GM23248 (cell line): ENCODE measurements at places on chromosomes 12 and 14. TPM values are rescaled to one million over a fixed set of nuclear protein-coding genes. Genes with fewer than 3 reads are reported as not detected.

DNA sequence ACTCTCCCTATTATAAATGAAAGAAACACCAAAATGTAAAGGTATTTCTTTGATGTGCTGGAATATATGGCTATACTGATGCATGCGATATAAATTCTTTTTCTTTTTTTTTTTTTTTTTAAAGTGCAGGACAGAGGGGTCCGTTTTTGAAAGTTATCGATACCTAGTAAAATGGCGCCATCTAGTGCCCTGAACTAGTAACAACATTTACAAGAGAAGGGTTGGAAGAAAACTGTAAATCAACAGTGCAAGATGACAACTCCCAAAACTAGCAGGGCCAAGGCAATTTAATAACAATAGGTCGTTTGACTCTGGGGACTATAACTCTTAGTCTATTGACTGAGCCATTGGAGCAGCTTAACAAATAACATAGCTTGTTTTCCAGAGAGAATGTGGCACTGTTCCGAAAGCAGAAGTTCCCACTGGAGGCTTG is 137.7 kb downstream of the SPTSSA start:
- no peak overlapping the region for H3K27ac ChIP-seq
- no peaks in the 10 kb centered on the region for H3K36me3 ChIP-seq
- H3K4me1 ChIP-seq = no peaks in the 10 kb centered on the region
- peaks cover 34% of the 10 kb centered on the region for H3K27me3 ChIP-seq

DNA sequence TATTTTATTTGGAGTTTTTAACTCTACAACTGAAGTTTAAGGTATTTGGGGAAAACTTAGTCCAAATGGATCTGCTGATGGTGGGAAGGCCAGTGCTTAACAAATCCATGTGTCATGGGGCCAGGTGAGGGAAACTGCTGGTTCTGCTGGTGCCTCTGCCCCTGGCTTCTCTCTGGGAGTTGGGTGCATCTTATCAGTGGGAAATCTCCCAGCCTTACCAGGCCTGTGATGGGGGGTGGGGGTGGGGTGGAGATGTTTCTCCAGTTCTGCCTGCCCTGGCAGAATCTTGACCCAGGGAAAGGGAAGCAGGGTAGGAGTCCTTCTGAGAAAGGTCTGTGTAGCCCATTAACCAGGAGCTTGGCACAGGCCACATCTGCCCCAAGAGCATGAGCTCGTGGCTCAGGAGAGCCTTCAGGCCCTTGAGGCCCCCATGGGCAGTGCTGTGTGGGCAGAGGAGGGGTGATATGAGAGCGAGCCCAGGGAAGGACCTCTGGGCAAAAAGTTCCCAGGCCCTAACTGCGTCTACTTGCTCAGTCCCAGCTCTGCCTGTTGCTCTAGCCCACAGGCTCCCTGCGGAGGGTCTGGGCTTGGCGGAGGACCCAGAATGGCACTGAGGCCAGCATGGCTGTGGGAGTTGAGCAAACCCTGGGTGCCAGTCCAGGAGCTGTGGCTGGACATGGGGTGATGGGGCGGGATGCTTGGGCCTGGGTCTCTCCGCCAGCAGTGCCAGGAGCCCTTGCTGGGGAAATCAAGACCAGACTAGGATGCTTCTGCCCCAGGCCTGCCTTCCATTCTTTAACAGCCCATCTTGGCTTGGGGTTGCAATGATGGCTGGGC is 18.2 kb downstream of the VASH1 start:
- H3K4me3 ChIP-seq = no peak overlapping the region
- H3K36me3 ChIP-seq = no peaks in the 10 kb centered on the region
- no peak overlapping the region for H3K27ac ChIP-seq
- no peaks in the 10 kb centered on the region for H3K4me1 ChIP-seq
- H3K27me3 ChIP-seq = no peaks in the 10 kb centered on the region

The HOXC9 gene
- total RNA-seq = 2.5 and 3.7 TPM in 2 replicates

The ADGRD1 gene
- total RNA-seq = 7.9 and 8.2 TPM in 2 replicates
